Smooth muscle cell of the brain vasculature (primary cell): ENCODE measurements at places on chromosomes 4 and X.

DNA sequence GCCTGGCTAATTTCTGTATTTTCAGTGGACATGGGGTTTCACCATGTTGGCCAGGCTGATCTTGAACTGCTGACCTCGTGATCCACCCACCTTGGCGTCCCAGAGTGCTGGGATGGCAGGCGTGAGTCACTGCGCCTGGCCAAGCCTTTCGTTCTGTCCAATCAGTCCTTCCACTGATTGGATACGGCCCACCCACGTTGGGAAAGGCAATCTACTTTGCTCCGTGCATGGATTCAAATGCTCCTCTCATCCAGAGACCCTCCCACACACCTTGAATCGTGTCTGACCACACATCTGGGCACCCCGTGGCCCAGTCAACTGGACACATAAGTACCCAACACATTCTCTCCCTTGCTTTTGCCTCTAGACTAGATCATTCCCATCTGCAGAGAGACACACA lies 74.9 kb downstream of the CRLF2 start:
- DNase-seq: no peak

- no peak for DNase-seq
Measured at GRCh38 chr4:179486570-179487335, 2044.5 kb upstream of the AGA start.

DNA sequence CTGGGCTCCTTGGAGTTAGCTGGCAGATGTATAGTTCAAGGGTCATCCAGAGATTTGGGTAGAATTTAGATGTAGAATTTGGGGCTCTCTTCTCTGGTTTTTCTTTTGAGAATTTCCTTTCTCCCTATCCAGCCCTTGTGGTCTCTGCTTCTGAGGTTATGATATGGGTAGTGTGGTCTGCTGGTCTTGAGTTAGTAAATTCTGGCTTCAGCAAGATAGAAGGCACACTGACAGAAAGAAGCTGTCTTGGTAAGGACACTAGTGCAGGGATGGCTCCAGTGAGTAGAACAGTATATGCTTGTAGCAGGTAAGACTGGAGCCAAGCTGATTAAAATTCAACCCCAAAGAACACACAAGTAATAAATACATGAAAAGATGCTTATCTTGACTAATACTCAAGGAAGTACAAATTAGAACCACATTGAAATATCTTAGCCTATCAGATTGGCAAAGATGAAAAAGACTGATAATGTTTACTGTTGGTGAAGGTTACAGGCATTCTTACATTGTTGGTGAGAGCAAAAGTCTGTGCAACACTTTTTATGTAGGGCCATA lies 2.1 kb upstream of the IL9R start:
- DNase-seq: no peak

- no peak for DNase-seq
Measured at GRCh38 chr4:59689149-59689548, 1511.0 kb upstream of the ADGRL3 start.

DNA sequence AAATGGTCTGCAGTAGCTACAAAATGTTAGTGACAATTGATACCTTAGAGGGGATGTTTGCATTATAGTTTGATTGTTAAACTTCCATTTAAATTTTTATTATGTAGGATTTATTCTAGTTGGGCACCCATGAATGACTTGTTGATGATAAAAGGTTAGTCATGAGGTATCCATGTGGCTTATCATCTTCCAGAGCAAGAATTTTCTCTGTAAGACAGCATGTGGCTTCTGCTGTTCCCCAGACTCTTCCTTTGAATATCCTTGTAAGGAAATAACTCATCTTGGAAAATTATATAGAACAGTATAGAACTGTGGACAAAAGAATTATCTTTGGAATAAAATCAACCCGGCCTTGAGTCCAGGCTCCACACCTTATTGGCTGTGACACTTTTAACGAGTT lies 40.1 kb upstream of the KLHL8 start:
- DNase-seq: no peak

- no peak for DNase-seq
Measured at GRCh38 chr4:102518703-102519131, 17.6 kb downstream of the NFKB1 start.

DNA sequence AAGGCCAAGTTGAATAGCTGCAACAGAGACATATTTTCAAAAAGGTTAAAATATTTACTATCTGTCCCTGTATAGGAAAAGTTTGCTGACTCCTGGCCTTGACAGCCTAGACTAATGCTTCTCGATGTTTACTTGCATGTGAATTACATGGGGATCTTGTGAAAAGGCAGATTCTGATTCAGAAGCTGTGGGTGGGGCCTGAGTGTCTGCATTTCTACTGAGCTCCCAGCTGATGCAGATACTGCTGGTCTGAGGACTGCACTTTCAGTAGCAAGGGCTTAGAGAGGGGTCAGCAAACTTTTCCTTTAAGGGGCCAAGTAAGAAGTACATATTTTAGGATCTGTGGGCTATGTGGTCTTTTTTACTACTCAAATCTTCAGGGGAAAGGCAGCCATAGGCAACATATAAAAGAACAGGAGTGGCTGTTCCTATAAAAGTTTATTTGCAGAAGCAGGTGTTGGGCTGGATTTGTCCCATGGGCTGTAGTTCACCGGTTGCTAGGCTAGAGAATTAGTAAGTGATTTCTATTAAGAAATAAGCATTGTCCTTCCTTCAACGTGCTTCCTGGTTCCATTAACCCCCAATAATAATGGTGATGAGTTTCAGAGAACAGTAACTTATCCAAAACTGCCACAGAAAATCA lies 97.2 kb upstream of the PDE5A start:
- DNase-seq: no peak

- DNase-seq: no peak
Measured at GRCh38 chr4:82284475-82284857, 89.3 kb downstream of the HNRNPD start.

DNA sequence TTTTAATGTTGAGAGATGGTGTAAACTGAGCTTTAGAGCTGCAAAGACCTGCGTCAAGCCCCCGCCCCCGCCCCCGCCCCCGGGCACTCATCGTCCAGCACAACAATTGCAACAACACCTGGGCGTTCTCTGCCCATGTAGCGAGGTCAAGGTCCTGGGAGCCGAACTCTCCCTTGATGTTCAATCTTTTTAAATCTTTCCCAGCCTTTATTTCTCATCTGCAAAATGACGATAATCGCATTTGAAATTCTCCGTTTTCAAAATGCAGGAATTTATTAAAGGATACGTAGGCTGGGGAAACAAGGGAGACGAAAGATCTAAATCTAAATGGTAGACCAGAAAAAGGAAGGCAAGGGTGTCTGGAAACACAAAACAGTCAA lies 648 bp upstream of the MSMO1 start:
- DNase-seq: no peak

DNA sequence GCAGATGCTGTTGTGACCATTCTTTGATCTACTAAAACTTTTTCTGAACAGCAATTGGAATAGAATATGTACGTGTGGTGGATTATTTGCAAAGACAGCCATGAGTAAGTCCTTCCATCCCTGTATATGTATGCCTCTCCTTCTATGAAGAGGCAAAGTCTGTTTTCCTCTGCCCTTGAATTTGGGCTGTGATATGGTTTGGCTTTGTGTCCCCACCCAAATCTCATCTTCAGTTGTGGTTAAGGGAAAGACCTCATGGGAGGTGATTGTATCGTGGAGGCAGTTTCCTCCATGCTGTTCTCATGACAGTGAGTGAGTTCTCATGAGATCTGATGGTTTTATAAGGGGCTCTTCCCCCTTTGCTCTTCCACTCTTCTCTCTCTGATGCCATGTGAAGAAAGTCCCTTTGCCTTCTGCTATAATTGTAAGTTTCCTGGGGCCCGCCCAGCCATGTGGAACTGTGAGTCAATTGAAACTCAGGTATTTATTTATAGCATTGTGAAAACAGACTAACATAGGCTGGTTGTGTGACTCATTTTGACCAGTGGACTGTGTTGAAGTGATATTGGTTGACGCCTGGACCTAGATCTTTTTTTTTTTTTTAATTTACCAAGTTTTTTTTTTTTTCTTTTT lies 108.3 kb upstream of the CAMK2D start:
- no peak for DNase-seq

DNA sequence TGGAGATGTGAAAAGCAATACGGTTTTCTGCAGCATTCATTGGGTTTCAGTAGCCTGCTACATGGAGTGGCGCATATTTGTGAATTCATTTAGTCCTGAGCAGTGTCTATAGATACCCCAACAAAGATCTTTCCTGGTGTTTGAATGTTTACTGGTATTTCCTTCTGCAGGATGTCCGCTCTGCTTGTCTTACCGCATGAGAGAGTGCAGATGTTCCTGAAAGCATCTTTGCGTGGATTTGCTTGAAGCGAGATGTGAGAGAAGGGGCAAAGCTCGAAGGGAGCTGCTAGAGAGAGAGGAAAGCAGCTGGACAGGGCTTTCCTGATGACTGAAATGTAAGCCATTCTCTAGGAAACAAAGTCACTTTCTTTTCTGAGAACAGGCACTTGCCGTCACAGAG lies 40.9 kb upstream of the GYPA start:
- DNase-seq: no peak

- DNase-seq: no peak
Measured at GRCh38 chr4:15396157-15396800, 31.6 kb upstream of the C1QTNF7 start.

- peak; percentile 62 for DNase-seq
Measured at GRCh38 chr4:140103676-140104075, 50.3 kb downstream of the MAML3 start.

- no peak for DNase-seq
Measured at GRCh38 chr4:164012396-164013027, 518.0 kb downstream of the TMA16 start.

- no peak for DNase-seq
Measured at GRCh38 chrX:20481632-20482031, 214.9 kb upstream of the RPS6KA3 start.

GRCh38 chrX:150692831-150693724 lies at the start of gene MTMR1:
MTMR1 (plus strand) TSS chrX:150693396; CDS start chrX:150693531, 135 bp downstream.
- DNase-seq: no peak

- no peak for DNase-seq
Measured at GRCh38 chr4:66574145-66574978, 904.1 kb upstream of the EPHA5 start.

DNA sequence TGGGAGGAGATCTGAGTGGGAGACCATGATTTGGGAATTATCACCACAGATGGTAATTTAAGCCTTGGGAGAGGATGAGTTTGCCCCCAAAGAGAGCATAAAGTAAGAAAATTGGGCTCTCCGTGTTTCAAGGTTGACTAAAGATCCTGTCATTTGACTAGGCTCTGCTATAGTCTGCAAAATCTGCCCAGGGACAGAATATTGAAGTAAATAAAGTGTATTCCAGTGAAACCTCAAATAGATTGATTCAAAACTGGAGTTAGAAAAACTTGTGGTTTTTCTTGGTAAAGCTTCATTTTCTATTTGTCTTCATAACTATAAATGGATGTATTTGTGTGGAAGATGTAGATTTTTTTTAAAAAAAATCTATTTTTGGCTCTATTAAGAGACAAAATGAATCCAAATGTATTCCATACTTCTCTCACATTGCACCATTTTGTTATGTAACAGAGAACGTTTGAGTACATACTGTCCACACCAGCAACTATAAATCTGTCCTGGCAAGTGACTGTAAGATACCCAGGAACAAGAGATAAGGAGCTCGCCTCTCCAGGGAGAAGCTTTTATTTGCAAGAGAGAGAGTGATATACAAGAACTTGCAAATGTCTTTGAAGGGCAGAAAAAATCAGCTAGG lies 170.2 kb downstream of the CBR4 start:
- DNase-seq: no peak

- no peak for DNase-seq
Measured at GRCh38 chrX:23383411-23383810, 48.8 kb downstream of the PTCHD1 start.

- DNase-seq: peak; percentile 33
Measured at GRCh38 chr4:14415146-14415545, 587.1 kb upstream of the CPEB2 start.

DNA sequence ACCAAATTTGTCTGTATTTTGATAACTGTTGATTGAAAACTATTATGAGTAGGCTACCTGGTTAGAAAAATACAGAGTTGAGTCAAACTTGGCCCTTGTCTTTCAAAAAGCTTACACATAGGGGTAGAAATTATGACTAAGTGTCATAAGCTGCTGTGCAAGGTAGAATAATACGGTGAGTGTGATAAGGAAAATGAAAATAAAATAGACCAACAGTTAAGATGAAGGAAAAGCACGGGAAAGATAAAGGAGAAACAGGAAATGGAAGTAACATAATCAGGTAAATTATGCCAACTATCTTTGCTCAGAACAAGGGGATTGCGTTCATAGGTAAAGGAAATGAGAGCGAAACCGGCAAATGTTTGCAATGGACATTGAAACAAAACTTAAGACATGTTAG lies 302.5 kb downstream of the PCDH7 start:
- DNase-seq: no peak

- no peak for DNase-seq
Measured at GRCh38 chr4:153469031-153469430, 2.9 kb downstream of the TMEM131L start.

GRCh38 chr4:168558599-168558998 lies 61.7 kb downstream of the PALLD start:
- DNase-seq: no peak

- DNase-seq: no peak
Measured at GRCh38 chr4:142547974-142548373, 298.1 kb downstream of the INPP4B start.

- no peak for DNase-seq
Measured at GRCh38 chr4:1973218-1973617, 35.6 kb downstream of the NELFA start.

DNA sequence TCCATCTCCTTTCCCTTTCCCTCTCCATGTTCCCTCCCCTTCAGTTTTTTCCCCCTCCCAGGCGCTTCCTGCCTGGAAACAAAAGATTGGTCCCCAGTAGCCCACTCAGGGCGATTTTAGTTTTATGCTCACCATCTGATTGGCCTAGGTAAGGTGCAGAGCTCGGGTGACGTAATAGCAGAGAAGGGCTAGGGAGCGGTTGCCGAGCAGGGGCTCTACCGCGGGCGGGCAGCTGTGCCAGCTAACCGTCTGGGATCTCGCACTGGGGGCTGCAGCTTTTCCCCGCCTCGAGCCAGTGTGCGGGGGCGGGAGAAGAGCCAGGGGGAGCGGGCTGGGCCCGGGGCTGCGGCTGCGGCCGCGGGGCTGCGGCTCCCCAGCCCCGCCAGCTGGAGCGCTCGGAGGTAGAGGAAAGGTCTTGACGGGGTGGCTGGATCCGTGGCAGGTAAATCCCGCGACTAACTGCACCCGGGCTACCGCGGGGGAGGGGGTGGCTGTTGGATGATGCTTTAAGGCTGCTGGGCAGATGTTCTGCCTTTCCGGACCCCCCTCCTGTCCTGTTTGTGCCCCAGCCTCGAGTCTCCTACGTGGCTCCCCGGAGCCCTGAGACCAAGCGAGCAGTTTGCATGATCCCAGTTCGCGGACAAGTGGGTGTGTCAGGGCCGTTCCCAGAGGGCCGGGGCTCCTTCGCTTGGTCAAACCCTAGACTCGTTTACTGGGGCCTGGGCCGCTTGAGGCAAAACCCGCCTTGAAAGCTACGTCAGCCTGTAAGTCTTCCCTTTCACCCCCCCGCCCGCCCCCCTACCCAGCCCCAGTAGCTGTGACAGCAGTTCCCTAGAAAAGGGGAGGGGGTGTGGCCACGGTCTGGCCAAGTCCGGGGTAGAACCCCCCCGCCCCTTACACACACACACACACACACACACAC lies at the start of gene PAK3:
PAK3 (plus strand) TSS at position 218 of the 922 bp plus-strand sequence. CDS start 26,913 bp downstream, outside the sequence.
- DNase-seq: no peak

GRCh38 chrX:154717824-154718223 lies 33.1 kb downstream of the GAB3 start:
- DNase-seq: no peak

- no peak for DNase-seq
Measured at GRCh38 chrX:127124871-127125270, 305.3 kb downstream of the PRR32 start.
